ENCODE measurements at places on chromosomes 6 and 20.

GRCh38 chr6:104589940-104590339 is 269.8 kb downstream of the HACE1 start:
- no peak for DNase-seq

- DNase-seq = no peak
Measured at GRCh38 chr20:54004445-54004844, 65.9 kb downstream of the BCAS1 start.

GRCh38 chr20:25250508-25250907 is 2.6 kb downstream of the PYGB start:
- DNase-seq = no peak

GRCh38 chr6:159053781-159054398 is 9.1 kb upstream of the TAGAP start:
- no peak for DNase-seq

- DNase-seq = no peak
Measured at GRCh38 chr20:5448449-5449118, 131.8 kb upstream of the PROKR2 start.
